ENCODE measurements at places on chromosomes 2 and 18. TPM values are rescaled to one million over a fixed set of nuclear protein-coding genes. Genes with fewer than 3 reads are reported as not detected.
A peak's percentile ranks its signal among the peaks of the same experiment; 100 is the strongest.

MALL gene
- 10.4 TPM for total RNA-seq

L3MBTL4 gene
- 10.9 TPM for total RNA-seq

STAT4 gene
- 0.52 TPM for total RNA-seq

PCBP1 gene
- total RNA-seq: 128 TPM

KCNK3 gene
- 20.5 TPM for total RNA-seq

CXCR1 gene
- total RNA-seq: not detected

B3GNT7 gene
- total RNA-seq: 8.6 TPM

HAAO gene
- 30.9 TPM for total RNA-seq

CCDC178 gene
- total RNA-seq: 9.9 TPM

ALPI gene
- not detected for total RNA-seq

CNRIP1 gene
- total RNA-seq: 5.7 TPM

DNA sequence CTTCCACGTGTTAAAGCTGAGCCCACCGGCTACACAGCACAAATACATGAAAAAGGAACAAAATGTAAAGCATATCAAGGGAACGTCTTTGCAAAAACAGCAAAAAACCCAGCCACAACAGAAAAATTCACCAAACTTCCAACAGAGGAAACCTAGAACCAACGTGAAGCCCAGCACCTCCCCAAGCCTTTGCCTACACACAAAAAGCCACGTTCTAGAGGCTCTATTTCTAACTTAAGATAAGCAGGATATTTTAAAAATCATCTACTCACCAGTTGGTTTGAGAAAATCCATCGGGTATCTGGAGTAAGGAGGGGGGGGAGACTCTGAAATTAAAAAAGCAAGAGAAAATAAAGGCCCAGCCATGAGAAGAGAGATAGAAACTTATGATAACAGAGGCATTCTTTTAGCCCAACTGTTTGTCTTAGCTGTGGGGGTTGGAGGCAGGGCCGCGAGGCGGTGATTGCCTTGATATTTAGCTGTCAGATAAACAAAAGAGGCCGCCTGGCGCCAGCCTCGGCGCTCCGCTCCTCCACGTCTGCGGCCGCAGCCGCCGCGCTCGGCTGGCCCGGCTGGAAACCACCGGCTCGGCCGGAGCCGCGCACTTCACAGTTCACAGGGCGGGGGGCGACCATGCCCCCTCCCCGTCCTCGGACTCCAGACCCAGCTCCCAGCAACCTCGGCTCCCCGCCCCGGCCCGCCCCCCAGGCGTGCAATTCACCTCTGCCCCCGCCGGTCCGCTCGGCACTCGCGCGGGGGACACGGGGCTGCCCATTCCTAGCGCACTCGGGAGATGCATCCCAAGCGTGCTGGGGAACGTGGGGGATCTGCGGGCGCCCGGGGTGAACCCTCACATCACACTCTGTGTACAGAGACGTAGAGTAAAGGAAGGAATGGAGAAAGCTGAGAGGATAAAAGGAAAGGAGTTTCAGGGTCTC, 2.4 kb downstream of the SMAD7 start:
- DNase-seq: peak; percentile 71

GRCh38 chr2:140183056-140183765, 1403.0 kb upstream of the NXPH2 start:
- no peak for DNase-seq

DNA sequence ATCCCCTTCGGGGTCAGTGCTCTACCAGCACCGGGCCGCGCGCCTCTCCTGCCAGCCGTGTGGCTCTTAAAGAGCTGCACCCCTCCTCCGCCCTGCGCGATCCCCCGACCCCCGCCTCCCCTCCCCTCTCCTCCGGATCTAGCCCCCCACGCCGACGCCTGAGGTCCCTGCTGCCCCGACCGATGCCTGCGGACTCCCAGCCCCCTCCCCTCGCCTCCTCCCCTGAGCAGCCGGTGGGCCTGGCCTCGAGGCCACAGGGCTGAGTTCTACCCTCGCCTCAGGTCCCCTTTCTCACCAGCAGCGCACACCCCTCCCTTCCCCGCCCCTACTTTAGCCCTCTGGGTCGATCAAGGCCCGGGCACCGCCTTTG, 5.8 kb upstream of the SIX3 start:
- no peak for DNase-seq

GRCh38 chr2:449246-450067, 161.6 kb upstream of the ALKAL2 start:
- no peak for DNase-seq

GRCh38 chr2:163774862-163775261, 39.1 kb upstream of the FIGN start:
- no peak for DNase-seq

GRCh38 chr18:80169607-80170006, 60.5 kb downstream of the ADNP2 start:
- no peak for DNase-seq

- DNase-seq: no peak
Measured at GRCh38 chr2:199433204-199433832, 24.4 kb downstream of the SATB2 start.

- no peak for DNase-seq
Measured at GRCh38 chr2:20241973-20242726, 17.2 kb upstream of the SDC1 start.

- no peak for DNase-seq
Measured at GRCh38 chr2:181904022-181904632, 12.6 kb downstream of the ITPRID2 start.

DNA sequence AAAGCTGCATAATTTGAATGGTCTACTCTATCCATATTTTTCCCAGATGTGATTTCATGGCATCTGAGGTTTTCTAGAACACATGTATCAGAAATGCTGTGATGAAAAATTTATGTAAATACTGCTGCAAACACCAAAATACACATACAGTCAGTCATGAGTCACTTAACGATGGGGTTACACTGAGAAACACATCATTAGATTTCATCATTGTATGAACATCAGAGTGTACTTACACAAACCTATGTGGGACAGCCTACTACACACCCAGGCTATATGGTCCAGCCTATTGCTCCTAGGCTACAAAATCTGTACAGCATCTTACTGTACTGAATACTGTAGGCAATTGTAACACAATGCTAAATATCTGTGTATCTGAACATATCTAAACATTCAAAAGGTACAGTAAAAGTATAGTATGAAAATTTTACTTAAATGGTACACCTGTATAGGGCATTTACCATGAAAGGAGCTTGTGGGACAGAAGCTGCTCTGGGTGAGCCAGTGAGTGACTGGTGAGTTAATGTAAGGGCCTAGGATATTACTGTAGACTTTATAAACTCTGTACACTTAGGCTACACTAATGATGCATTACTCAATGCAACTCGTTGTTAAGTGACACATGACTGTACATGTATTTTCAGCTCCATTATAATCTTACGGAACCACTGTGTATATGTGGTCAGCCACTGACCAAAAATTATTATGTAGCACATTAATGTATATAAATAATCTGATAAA, 33.5 kb downstream of the PNO1 start:
- DNase-seq: no peak

GRCh38 chr2:48015421-48015820, 109.1 kb upstream of the FBXO11 start:
- no peak for DNase-seq

GRCh38 chr2:112493048-112493447, 11.1 kb downstream of the TTL start:
- no peak for DNase-seq

DNA sequence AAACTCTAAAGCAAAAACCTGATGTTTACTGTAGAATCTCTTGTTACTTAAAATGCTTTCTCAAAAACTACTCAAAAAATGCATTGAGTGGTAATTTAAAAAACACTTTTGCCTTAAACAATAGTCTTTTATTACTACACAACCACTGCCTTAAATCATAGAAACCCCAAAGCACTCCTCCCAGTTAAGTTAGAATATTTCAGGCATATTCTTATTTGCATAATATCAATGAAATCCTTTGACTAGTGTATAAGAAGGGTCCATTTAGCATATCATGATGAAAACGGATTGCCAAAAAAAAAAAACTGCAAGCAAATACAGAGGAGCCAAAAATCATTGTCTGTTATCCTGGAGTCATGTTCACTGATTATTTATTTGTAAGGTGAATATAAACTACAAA, 119.2 kb downstream of the PTPRM start:
- DNase-seq: no peak

GRCh38 chr2:102657770-102658169, 38.4 kb downstream of the SLC9A2 start:
- no peak for DNase-seq

Data from body of pancreas (tissue), 4 donors.